Activated CD4-positive, CD25-positive, alpha-beta regulatory T cell (primary cell): ENCODE measurements at places on chromosomes 13 and 19.

- DNase-seq: no peak
These were observed 2.8 kb upstream of the TNFSF9 start for GRCh38 chr19:6527893-6528543.

- no peak for DNase-seq
These were observed 4.3 kb downstream of the YJEFN3 start for GRCh38 chr19:19532806-19533701.

DNA sequence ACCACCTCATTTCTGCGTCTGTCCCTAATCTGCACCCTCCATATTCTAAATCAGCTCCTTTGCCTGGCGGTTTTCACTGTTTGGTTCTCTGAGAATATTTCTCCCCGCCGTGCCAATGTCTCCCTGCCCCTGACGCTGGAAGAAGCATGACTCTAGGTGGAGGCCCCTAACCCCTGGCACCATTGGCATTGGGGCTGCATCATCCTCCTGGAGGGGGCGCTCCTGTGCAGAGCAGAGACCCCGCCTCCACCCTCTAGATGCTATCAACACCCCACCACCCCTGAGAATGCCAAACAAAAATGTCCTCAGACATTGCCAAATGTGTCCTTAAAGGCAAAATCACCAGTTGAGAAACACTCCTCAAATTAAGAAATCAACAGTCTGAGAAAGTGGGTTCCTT is 6.5 kb downstream of the ZSCAN5B start:
- no peak for DNase-seq

DNA sequence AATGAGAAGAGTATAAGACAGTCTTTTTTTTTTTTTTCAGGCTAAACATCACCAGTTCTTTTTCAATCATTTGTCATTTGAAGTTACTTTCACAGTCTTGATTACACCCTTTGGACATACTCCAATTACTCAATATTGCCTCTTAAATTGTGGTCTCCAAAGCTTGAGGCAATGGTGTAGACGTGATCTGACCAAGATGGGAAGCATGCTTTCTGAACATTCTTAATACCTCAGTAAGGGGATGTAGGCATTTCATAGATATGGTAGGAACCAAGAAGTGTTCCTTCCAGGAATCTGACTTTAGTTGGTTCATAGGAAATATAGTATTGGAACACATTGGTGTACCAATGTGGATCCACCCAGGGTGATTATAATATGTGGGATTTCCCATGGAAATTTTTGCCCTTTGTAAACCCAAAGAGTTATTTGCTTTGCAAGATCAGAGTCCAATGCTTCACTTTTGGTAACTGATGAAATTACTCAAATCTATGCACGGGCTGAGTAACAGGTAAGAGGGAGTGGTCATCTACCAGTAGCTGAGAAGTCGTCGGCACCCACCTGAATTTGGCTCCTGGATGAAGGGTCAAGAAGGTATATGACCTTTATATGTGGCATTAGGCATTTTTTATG is 62.2 kb downstream of the ERCC5 start:
- DNase-seq: no peak

- no peak for DNase-seq
These were observed 10.6 kb downstream of the URI1 start for GRCh38 chr19:29952646-29953045.

DNA sequence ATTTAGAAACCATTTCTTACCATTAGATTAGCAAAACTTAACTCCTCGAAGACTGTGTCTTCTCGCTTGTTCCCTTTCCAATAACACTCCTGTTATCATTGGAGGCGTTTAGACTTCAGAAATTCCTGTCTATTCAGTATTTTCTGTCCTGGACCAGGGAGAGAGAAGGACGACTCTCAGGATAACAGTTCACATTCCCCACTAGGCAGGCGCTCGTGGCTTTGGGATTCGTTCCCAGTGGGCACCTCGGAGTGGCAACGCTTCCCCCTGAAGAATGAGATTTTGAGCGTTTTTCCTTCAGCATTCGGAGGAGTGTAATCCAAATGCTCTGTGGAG is 429 bp upstream of the ZNF225 start:
- no peak for DNase-seq

DNA sequence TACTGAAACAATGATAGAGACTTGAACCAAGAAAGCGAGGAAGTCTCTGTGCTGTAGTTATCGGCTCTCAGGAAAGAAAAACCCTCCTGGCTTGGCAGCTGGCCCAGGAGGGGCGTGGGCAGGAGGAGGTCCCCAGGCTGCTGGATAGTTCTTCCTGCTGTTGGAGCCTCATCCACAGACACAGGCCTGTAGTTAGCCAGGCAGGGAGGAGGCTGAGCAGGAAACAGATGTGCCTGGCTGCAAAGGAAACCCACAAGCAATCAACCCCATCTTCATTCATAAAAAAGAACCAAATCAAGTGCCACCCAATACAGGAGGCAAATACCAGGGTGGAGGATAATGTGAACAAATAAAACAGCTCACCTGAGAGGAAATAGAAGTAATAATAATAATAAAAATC is 86.2 kb downstream of the IRS2 start:
- no peak for DNase-seq

GRCh38 chr19:5967994-5968430 is 9.9 kb downstream of the RANBP3 start:
- no peak for DNase-seq

GRCh38 chr19:33667881-33668280 is 46.1 kb downstream of the CHST8 start:
- DNase-seq: no peak

DNA sequence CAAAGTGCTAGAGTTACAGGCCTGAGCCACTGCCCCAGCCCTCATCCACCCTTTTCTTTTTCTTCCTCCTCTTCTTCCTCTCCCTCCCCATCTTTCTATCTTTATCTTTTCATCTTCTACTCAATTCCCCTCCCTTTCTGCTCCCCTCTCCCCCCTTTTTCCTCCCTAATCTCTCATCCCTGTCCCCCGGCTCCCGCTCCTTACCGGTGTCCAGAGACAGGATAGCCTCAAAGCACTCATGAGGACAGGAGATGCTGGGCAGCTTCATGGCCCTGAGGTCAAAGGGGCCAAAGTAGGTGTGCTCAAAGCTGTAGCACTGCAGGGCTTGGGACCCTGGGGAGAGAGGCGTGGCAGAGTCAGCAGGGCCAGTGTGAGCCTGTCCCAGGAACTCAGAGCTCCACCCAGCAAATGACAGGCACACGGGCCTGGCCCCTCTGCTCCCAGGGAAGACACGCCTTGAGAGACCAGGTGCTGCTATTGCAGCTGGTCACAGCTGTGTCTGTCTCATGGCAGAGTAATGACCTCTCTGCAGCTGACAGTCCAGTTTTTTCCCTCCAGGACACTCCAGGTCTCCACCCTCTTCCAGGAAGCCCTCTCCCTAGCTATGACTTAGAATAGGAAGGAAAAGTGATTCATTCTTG is 2.6 kb downstream of the LYPD5 start:
- no peak for DNase-seq

DNA sequence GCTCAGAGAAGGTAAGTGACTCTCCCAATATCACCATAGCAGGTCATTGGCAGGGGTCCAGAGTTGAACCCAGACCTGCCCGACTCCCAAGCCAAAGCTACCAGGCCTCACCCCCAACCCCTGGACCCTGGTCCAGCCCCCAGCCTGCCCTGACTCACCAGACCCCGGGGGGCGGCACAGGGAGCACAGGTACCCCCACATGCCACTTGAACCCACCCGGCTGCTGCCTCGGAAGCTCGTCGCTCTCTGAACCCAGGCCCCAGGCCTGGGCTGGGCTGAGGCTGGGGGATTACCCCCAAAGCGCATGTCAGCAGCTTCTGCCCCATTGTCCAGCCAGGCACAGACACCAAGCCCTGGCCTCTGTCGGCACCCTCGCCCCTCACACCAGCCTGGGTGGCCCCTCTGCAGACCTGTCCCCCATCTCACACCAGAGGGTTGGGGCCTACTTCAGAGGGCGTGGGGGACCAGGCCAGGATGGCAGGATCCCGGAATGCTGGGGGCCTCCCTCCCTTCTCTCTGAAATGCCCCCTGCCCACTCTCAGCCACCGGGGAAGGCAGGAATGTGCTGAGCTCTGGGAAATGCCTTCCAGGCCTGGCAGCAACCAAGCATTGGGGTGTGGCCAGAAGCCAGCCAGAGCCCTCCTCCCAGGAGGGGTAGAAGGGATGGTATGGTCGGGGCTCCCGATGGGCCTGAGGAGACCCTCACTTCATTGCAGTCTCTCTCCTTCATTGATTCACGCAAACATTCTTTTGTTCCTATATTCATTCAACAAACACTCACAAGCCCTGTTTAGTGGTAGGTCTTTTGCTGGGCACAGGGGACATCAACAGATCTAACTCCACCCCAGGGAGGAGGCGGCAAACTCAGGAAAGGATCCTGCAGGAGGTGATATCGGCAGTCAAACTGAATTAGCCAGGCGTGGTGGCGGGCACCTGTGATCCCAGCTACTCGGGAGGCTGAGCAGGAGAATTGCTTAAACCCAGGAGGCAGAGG is 1.7 kb upstream of the PRX start:
- no peak for DNase-seq

GRCh38 chr13:105914291-105915036 is 621.0 kb downstream of the EFNB2 start:
- no peak for DNase-seq

- DNase-seq: no peak
These were observed 169.2 kb upstream of the TSHZ3 start for GRCh38 chr19:31518216-31519020.

- no peak for DNase-seq
These were observed 234.9 kb downstream of the KCTD12 start for GRCh38 chr13:76651286-76651685.

- no peak for DNase-seq
These were observed 10.9 kb downstream of the SLC46A3 start for GRCh38 chr13:28707629-28708427.

GRCh38 chr19:17450264-17451075 is 2.0 kb upstream of the TMEM221 start:
- no peak for DNase-seq

- DNase-seq: no peak
These were observed 179.1 kb downstream of the ZNF536 start for GRCh38 chr19:30551271-30551670.

DNA sequence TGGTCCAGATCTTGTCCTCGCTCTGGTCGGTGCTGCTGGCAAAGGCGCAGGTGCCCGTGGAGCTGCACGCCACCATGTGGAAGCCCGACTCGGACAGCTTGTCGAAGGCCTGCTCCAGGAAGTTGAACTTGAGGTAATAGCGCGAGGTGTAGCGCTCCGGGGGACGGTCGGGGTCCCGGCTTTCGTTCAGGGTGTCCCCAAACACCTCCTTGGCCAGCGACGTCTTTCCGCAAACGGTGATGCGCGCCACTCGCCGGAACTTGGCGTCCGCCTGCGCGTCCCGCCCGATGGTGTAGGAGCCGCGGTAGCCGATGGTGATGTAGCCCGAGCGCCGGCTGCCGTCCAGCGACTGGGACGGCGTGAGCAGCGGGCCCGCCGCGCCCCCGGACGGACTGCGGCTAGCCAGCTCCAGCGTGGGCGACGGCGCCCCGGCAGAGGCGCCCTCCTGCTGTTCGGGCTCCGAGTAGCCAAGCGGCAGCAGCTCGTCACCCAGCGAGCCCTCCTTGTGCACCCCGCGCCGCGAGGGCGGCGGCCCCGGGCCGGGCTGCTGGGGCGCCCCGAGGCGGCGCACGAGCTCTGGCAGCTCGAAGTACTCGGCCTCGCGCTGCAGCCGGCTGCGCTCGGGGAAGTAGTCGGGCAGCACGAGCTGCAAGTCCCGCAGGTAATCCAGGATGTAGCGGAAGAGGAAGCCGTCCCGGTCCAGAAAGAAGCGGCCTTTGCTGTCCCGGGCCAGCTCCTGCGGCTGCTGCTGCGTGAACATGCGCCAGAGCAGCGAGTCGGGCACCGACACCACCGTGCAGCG is 801 bp downstream of the KCTD12 start:
- peak; percentile 36 for DNase-seq

GRCh38 chr13:106153041-106153440 is 382.4 kb downstream of the EFNB2 start:
- DNase-seq: no peak

GRCh38 chr13:50668691-50669271 is 174.7 kb downstream of the DLEU7 start:
- no peak for DNase-seq

GRCh38 chr19:8131517-8131916 is 17.9 kb downstream of the FBN3 start:
- DNase-seq: no peak

DNA sequence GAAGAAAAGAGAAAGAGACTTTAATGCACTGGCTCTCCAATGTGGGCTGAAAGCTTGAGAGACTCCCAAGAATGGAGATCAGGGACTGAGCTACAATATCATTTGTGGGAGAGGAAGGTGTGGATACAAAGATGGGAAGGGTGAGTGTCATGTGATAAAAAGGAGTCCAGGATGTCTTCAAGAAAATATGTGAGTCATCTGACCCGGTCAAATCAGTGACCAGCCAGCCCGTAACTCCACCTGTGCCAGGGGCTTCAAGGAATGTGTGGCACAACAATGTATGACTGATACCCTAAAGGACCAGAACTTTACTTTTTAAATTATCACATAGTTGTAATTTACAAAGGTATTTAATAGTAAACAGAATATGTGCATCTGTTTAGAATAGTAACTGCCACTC is 97.2 kb downstream of the DOCK9 start:
- DNase-seq: no peak

DNA sequence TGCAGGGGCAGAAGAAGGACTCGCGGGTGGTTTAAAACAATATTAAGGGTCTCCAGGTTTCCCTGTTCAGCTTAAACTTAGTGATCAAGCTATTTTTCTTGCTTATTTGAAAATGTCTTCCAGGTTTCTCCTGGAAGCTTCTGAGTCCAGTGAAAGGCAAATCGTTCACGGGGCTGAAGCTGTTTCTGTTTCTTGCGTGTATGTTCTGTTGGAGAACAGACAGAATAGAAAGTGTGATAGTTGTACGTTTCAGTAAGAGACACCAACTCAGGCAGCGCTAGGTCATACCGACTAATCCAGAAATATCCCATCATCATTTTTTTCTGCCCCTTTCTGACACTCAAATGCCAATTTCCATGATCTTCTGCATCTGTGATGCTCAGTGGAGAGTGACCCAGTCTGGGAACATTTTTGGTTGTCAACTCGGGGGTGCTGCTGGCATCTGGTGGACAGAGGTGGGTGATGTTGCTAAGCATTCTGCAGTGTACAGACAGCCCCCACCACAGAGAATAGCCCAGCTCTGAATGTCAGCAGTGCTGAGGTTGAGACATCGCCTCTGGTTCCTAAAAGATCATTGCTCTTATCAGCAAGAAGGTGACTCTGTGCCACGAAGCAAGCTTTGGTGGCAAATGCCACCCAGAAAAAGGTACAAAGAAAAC is 4.3 kb downstream of the KLF2 start:
- DNase-seq: peak; percentile 21

DNA sequence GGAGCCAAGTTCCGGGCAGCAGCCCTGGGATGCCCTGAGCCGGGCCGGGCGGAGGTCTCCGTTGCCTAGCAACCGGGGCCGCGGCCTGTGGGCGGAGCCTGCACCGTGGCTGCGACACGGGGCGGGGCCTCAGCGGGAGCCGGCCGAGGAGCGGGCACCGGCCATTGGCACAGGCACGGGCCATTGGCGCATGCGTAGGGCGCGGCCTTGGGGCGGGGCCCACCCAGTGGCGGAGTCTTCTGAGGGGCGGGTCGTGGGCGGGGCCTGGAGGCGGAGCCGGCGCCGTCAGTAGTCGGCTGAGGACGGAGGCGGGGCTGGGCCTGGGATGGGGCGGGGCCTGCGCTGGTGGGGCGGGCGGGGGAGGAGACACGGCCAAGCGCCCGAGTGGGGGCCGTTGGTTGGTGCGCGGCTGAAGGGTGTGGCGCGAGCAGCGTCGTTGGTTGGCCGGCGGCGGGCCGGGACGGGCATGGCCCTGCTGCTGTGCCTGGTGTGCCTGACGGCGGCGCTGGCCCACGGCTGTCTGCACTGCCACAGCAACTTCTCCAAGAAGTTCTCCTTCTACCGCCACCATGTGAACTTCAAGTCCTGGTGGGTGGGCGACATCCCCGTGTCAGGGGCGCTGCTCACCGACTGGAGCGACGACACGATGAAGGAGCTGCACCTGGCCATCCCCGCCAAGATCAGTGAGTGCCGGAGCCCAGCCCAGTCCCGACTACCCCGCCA is at the start of gene IZUMO4:
TSS of gene IZUMO4 (plus strand) at position 436 of the 723 bp plus-strand sequence. CDS start at position 467, 31 bp downstream.
- DNase-seq: peak; percentile 100
